ENCODE measurements at places on chromosomes 11 and 22. TPM values are rescaled to one million over a fixed set of nuclear protein-coding genes. Genes with fewer than 3 reads are reported as not detected.

DNA sequence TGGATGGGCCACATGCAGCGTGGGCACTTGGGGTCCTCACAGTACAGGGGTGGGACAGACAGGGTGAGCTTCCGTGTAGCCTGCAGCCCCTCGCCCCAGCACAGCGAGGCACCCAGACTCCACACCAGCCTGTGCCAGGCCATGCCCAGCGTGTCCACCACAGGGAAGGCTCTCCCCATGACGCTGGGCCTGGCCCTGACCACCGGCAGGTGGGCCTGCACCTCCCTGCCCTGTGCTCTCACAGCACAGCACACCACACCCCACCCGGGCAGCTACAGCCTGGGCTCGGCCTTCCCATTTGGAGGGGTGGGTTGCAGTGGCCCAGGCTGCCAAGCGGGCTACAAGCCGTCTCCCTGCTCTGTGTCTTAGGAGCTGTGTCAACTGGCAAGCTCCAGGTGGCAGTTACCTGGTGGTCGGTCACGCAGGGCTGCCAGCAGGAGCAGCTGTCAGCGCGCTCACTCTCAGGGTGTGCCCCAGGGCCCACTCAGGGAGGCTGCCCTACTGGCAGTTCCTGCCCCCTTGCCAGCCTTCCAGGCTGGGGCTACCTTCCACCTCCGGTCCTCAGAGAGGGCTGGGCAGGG, 4.6 kb downstream of the MOB2 start:
- DNase-seq, result no peak

GRCh38 chr11:134330611-134331353, 1.0 kb upstream of the GLB1L2 start:
- no peak for DNase-seq

- DNase-seq, result no peak
Observed at GRCh38 chr11:79536155-79536917, 95.5 kb upstream of the TENM4 start.

DNA sequence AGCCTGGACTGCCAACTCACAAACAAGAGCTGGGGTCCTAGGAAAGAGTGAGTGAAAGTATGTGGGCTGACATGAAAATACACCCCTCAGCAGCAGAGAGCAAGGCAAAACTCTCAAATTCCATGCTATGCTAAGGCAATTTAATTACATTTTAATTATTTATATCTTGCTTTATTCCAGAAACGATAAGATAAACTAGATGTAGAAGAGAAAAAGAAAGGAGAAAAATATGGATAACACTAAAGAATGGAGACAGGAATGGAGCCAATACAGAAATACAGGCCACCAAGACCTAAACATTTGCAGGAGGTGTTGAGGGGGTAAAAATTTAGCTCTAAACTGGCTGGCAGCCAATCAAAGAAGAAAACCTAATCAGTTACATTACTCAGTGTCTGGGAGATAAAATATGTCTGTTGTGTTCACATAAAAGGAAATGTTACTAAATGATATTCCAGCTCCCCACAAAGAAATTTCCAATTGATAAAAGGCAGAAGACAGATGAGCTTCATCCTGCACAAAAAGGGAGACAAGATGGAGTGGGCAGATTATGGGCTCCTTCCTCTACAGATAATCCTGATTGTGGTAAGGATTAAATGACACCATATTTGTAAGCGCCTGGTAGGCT, 223.5 kb upstream of the BLID start:
- no peak for DNase-seq

DNA sequence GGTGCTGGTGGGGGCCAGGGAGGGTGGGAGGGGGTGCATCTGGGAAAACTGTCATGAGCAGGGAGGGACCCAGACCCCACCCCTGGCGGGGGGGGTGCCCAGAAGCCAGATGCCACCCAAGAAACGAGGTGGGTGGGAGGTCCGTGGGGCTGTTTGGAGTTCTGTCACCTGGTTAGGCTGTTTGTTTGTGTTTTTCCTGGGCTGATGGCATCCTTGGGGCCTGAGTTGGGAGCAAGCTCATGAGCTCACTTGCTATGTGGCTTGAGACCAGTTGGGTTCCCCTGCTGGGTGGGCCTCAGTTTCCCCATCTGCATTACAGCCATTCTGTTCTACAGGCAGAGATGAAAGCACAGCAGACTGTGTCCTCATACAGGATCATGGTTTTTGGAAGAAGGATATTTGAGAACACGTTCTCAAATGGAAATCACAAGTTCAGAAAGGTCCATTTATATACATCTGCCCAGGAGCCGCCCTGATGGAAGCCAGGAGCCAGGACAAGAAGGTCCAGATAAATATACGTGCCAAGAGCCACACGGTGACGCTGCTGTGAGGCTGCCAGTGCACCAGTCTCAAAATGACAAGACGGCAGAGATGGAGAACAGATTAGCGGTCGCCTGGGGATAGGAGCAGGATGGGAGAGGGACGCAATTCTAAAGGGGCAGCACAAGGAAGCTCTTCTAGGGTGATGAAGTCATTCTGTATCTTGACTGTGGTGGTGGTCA, 312.9 kb downstream of the MN1 start:
- no peak for DNase-seq

DNA sequence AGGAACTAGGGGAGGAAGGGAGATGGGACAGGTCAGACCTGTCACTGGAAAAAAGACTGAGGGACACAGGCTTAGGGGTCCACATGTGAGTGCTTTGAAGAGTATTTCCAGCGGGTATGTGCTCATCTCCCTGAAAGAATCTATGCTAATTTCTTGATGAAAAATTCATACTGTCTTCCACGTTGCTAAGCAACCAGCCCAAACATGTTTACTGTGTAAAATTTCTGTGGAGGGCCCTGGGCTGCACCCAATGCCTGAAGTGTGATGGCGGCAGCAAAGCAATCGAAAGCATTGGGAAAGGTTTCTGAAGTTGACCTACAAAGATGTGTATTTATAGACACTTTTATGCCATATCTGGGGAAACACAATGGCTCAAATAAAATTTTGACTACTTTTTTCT, 7.4 kb downstream of the SYT13 start:
- no peak for DNase-seq

DNA sequence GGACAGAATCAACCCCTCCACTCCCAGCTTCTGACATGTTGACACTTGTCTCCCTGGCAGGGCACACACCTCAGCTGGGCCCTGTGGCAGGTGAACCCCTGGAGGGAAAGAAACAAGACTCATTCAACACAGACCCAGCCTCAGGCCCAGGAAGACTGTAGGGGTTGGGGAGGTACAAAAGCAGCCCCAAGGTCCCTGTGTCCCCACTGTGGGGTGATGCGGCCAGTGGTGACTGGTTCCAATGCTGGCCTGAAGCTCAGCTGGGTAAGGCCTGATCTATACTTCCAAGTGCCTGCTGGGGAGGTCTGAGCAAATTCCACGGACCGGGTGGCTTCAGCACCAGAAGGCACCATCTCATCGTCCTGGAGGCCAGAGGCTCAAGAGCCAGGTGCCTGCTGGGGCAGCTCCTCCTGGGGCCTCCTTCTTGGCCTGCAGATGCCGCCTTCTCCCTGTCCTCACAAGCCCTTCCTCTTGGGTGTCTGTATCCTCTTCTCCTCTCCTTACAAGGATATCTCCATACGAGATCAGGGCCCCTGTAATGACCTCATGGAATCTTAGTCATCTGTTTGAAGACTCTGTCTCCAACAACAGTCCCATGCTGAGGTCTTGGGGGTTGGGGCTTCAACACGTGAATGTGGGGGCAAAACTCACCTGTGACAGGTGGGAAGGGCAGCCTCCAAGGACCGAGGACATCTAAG, 1492.1 kb downstream of the BRD1 start:
- no peak for DNase-seq

GRCh38 chr11:105158436-105158835, 18.9 kb upstream of the CARD18 start:
- DNase-seq, result no peak

GRCh38 chr22:36355362-36355761, 32.4 kb downstream of the MYH9 start:
- no peak for DNase-seq

- peak; percentile 92 for DNase-seq
Observed at GRCh38 chr11:68014157-68014946, 4.2 kb downstream of the ALDH3B1 start.

GRCh38 chr11:22433094-22433455, 94.9 kb downstream of the SLC17A6 start:
- DNase-seq, result no peak

- DNase-seq, result no peak
Observed at GRCh38 chr22:32754413-32755041, 47.0 kb upstream of the TIMP3 start.

GRCh38 chr11:29029452-29029851, 921.3 kb downstream of the METTL15 start:
- DNase-seq, result no peak

- DNase-seq, result peak; percentile 13
Observed at GRCh38 chr22:49212002-49212401, 615.7 kb downstream of the BRD1 start.

DNA sequence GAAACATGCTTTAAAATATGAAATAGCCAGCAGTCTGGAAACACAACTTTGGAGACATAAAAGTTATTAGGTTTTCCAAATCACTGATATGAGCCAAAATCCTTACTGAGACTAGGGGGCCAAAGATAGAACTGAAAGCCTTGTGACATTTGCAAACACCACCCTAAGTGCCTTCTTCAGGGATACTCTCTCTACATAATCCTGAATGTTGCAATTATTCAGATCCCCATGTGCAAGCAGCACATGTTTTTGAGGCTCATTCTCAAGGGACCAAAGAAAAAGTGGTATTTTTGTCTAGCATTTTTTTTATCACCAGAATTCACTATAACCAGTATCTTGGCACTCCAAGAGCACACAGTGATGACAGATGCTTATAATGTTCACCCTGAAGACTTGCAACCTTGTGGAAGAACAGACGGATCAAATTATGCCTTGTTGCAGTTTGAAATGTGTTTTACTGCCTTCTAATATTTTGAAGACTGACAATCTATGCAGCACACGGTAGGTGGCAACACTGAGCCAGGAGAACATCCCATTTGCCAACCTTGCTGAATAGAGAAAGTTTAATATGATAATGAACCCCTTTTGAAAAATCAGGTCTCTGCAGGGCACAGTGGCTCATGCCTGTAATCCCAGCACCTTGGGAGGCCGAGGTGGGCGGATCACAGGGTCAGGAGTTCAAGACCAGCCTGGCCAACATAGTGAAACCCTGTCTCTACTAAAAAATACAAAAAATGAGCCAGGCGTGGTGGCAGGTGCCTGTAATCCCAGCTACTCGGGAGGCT, 78.5 kb downstream of the PLEKHA7 start:
- DNase-seq, result peak; percentile 27

DNA sequence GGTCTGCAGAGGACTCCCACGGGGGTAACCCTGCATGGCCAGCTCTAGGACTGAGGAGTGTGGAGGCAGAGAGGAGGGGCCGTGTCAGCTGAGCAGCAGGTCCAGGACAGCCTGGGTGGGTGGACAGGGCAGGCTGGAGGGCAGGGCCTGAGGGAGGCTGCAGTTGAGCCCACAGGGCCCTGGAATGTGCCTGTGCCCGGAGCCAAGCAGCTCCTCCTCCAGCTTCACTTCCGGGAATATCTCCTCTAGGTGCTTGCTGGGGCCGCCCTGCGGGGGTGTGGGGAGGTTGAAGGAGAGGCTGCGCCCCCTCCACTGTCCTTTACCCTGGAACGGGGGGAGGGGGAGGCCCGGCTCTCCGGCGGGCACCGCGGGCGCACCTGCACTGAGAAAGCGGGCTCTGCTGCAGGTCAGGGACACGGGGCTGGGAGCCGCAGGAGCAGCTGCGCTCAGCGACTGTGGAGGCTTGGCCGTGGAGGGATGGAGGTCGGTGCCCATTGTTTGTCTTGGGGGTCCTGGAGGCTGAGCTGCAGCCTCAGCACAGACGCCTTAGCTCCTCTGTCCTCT, 1293.2 kb downstream of the BRD1 start:
- DNase-seq, result no peak

- DNase-seq, result no peak
Observed at GRCh38 chr22:29944339-29944738, 61.4 kb downstream of the MTMR3 start.

DNA sequence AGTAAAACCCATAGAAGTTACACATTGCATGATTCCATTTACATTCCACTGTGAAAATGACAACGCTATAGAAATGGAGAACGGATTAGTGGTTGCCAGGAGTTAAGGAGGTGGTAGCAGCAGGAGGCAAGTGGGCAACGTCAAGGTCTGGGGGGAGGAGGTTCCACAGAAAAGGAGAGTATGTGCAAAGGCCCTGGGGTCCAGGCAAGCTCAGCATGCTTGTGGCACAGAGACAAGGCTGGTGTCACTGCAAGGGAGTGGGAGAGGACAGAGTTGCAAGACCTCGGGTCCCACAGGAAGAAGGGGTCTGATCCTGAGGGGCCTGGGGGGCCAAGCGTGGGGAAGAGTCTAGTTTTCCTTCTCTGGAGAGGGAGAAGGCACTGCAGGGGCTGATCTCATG, 240.8 kb downstream of the MN1 start:
- DNase-seq, result no peak

GRCh38 chr11:122523846-122524805, 131.4 kb upstream of the UBASH3B start:
- DNase-seq, result peak; percentile 13

DNA sequence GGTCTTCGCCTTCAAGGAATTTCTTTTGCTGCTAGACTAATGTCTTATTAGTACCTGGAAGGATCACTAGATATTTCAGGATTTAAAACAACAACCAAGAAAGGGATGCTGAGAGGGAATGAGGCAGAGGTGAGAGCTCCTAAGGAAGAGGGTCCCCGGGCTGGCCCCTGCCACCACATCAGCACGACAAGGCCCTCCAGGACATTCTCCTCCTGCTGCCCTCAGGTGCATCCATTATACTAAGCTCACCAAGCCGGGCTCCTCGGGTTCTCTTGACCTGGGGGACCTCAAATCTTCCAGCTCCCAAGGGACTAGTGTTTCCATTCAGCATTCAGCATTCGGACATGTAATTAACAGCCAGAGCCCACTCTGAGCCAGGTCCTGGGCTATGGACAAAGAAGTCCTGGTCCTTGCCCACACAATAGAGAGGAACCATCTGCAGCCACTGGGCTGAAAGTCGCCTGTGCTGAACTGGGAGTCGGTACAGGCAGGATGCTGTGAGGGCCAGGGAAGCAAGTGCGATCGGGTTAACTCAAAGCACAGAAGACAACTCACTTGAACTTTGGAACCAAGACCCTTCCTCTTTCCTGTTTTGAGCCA, 29.4 kb upstream of the OAF start:
- no peak for DNase-seq

DNA sequence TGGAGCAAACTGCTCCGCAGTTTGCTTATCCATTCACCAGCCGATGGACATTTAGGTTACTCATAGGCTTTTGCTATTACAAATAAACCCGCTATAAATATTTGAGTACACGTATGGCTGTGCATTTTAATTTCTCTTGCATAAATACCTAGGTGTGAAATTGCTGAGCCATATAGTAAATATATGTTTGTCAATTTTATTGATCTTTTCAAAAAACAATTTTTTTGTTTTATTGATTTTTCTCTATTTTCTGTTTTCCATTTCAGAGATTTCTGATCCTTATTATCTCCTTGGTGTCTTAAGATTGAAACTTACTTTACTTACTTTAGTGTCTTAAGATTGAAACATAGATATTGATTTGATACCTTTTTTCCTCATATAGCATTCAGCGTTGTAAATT, 4.5 kb downstream of the ZNF74 start:
- no peak for DNase-seq

Gene TYR
- total RNA-seq, result not detected

Gene CRYAB
- total RNA-seq, result 41.1 TPM

Gene FAM118A
- 14.0 TPM for total RNA-seq

Gene CALCB
- 0.28 TPM for total RNA-seq

Gene TXN2
- 184 TPM for total RNA-seq

Gene KLHDC7B
- 0.69 TPM for total RNA-seq

Gene NAV2
- total RNA-seq, result 2.1 TPM

Gene OR8G5
- not detected for total RNA-seq

Gene UPB1
- total RNA-seq, result 0.11 TPM

Gene KRTAP5-11
- total RNA-seq, result not detected

Gene ZNF280B
- 2.2 TPM for total RNA-seq

Gene NLRP10
- not detected for total RNA-seq

Gene C11orf42
- not detected for total RNA-seq

Measured in adrenal gland (tissue), 19 donors.